ENCODE measurements at places on chromosomes 4 and X.

- DNase-seq = no peak
Measured at GRCh38 chr4:174398728-174399127, 115.0 kb downstream of the CEP44 start.

DNA sequence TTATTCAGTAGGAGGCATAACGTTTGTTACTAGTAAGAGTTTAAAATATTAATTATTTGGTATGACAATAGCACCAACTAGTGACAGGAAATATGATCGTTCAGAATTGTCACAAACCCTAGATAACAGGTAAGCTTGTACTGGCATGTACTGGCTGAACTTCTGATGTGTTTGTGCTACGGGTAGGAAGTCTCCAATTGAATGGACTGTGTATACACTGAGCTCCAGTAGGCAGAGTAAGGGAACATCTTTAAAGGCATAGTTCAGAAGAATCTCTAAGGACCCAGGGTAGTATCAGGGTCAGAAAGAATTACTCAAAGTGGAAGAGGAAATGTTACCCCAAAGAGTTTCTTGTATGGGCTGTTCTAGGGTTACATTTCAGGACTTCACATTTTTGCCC lies 230.4 kb downstream of the EDA2R start:
- DNase-seq = no peak

GRCh38 chr4:5018603-5019002 lies 655 bp downstream of the CYTL1 start:
- DNase-seq = no peak

- no peak for DNase-seq
Measured at GRCh38 chr4:17188547-17189400, 290.3 kb upstream of the LDB2 start.

DNA sequence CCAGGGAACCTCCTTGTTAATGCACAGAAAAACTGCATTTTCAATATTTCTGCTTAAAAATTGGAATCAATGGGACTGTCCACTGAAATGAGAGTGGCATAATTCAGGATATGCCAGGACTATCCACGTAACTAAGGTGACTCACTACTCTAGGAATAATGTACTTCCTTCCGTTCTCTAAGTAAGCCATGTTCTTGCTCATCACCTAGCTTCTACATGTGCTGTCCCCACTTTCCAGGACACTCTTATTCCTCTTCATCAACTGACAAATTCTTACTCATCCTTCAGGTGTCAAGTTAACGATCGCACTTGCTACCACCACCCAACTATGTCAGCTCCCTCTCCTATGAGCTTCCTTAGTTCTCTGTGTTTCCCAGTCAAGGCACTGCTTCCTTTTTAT lies 342.8 kb upstream of the F9 start:
- DNase-seq = no peak
